ENCODE measurements at places on chromosomes 2 and 18.

DNA sequence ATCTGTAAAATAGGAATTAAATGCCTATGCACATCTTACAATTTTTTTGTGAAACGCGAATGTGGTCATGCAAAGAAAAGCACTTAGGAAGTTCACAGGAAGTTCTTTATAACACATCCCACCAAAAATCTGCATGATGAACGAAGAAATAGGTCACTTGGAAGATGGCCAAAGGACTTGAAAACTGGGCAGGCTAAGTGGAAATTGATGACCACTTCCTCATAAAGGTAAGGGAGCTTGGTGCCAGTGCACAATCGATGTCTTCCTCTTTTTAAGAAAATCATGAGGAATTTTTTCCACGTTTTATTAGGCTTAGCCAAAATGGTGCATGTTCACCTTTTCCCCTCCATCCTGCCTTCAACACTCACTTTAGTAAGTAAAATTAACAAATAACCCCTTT lies 8.2 kb upstream of the NT5C1B start:
- DNase-seq = no peak

GRCh38 chr2:9178110-9178903 lies 28.3 kb upstream of the ASAP2 start:
- no peak for DNase-seq

GRCh38 chr18:48861181-48861708 lies 89.5 kb downstream of the SMAD7 start:
- no peak for DNase-seq

DNA sequence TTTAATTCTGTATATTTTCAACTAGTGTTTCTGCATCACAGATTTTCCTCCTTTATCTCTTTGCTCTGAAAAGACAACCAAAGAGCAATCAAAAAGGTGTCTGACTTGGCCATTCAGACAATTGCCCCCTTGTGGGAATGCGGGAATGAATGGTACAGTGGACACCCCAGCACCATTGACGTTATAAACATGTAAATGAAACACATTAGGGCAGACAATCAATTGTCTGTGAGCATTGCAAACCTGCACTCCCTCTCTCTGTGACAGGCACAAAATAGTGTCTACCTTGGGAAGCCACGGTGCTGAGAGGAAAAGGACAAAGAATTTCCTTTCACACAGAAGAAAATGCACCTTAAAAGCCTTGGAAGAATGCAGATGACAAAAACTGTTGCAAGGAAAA lies 8.0 kb downstream of the ZEB2 start:
- no peak for DNase-seq

DNA sequence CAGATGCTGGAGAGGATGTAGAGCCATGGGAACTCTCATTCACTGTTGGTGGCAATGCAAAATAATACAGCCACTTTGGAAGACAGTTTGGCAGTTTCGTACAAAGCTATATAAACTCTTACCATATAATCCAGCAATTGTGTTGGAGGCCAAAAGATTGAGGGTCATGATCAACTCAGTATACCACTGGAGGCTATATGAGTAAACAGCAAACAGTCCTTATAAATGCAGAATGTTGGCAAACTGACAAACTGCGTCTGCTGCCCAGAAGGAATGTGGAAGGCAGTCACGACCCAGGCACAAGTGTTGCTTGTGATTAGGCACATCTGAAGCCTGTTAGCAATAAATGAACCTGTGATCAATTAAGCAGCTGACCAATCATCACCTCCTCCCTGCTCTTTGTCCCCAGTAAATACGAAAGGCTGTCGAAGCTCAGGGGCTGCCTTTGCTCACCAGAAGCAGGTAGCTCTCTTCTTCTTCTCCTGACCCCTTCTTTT lies 98.1 kb upstream of the SPOPL start:
- no peak for DNase-seq

- DNase-seq = no peak
Measured at GRCh38 chr2:145652571-145653545, 1132.9 kb upstream of the ZEB2 start.

- DNase-seq = no peak
Measured at GRCh38 chr2:24494410-24494809, 3.4 kb downstream of the NCOA1 start.

GRCh38 chr2:555164-555922 lies 121.9 kb downstream of the TMEM18 start:
- DNase-seq = no peak
